Calu3 (cell line): ENCODE measurements at places on chromosomes 5 and 9. TPM values are rescaled to one million over a fixed set of nuclear protein-coding genes. Genes with fewer than 3 reads are reported as not detected.

DNA sequence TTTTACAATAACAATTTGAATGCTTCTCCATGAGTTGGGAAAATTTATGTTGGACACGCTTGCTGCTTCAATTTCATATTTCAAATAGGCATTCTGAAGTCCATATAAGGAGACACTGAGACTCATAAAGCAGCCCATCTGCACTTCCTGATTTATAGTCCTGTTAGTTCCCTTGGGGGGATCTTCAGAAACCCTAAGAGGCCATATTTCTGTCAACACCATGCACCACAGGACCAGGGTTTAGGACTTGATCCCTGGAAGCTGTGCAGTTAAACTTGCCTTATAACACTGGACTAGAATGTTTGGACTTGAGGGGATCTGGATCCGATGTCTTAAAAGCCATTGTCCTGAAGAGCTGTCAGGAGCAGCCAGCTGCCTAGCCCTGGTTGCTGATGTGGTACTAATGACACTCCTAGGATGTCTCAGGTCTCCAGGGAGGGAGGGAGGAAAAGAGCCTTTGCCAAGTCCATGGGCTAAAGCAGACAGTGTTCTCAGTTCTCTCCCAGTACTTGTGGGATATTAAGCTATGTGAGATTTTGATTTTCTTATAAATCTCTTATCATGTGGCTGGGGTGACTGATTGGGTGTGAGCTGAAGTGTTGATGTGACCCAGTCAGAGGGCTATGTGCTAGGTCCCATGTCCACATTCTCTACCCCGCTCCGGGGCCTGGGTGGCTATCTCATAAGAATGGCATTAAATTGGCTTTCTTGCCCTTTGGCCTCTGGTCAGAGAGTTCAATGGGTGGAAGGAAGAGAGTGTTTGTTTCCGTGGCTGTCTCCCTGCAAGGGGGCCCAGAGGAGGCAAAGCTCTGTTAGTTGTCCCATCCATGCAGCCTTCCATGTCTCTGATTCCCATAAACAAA is 399.8 kb downstream of the OSTF1 start:
- H3K4me3 ChIP-seq: no peak overlapping the region
- H3K27me3 ChIP-seq: peaks cover 35% of the 10 kb centered on the region
- no peaks in the 10 kb centered on the region for H3K4me1 ChIP-seq
- no peak for DNase-seq

DNA sequence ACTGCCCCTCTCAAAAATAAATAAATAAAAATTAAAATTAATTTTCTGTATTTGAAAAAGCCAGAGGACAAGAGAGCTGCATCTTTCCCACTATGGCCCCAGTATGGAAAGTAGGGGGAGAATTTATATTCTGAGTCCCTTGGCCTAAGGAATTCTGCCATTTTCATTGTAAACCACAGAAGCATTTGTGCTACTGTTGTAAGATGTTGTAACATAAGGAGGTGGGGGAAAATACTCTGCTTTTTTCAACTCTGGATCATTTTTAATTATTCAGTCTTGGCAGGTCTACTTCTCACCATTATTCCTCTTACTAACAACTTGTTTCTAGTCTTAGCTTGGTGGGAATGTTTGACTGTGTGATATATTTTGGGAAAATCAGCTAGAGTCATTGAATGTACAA is 52.3 kb upstream of the APC start:
- no peak overlapping the region for H3K4me3 ChIP-seq
- H3K4me1 ChIP-seq: no peaks in the 10 kb centered on the region
- H3K27me3 ChIP-seq: peaks cover 51% of the 10 kb centered on the region
- no peak for DNase-seq
- H3K27ac ChIP-seq: no peak overlapping the region

DNA sequence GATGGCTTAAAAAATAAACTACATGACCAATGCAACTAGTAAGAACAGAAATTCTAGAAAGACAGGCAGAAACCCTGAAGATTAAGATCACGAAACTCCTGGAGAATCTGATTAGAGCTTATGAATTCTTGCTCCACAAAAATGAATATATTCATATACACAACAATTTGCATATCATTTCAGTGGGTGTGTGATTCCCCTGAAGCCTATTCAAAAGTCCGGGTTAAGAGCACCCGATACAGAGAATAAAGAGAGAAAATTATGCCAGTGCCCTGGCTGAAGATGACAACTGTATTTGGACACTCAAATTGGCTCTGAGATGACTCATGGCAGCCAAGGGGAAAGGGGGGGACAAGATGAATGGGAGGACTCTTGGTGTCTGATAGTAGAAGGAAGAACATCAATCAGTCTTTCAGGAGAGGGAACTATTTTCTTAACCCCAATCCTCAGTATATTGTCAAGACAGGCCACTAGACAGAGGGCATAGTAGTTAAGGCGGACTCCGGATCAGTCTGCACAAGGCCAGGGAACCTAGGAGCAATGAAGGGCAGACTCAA is 6.0 kb downstream of the TMOD1 start:
- DNase-seq: no peak
- H3K4me3 ChIP-seq: no peak overlapping the region
- H3K36me3 ChIP-seq: peaks cover 6% of the 10 kb centered on the region
- H3K27ac ChIP-seq: no peak overlapping the region

The C7 gene
- total RNA-seq: not detected in 2 replicates

DNA sequence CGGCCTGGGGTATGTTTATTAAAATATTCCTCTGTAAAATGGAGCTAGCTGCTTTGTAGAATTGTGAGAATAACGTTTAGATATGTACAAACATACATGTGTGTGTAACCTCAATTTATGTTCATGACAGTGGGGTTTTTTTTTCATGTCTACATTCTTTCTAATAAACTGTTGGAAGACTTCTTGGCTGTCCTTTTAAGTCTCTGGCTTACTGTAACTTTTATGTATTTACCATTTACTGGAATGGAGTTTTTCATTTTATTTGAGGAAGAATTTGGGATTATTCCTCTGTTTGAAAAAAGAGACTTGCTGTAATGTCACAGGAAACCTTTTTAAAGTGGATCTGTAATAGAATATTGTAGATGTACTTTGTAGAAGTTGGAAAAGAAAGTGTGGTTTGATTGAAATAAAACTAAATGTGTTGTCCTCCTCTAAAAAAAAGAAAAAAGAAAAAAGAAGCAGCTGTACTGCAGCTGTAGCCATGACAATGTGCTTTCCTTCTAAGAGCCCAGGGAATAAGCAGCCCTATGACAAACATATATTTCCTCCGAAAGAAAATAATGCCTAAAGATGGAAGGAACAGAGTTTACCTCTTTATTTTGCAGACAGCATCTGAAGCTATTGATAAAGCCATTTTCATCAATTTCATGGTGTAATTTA is 71.2 kb upstream of the FREM1 start:
- DNase-seq: no peak
- no peaks in the 10 kb centered on the region for H3K27me3 ChIP-seq
- no peak overlapping the region for H3K27ac ChIP-seq
- no peak overlapping the region for H3K4me3 ChIP-seq
- H3K36me3 ChIP-seq: no peaks in the 10 kb centered on the region
- no peaks in the 10 kb centered on the region for H3K4me1 ChIP-seq

The LCN9 gene
- not detected in 2 replicates for total RNA-seq

DNA sequence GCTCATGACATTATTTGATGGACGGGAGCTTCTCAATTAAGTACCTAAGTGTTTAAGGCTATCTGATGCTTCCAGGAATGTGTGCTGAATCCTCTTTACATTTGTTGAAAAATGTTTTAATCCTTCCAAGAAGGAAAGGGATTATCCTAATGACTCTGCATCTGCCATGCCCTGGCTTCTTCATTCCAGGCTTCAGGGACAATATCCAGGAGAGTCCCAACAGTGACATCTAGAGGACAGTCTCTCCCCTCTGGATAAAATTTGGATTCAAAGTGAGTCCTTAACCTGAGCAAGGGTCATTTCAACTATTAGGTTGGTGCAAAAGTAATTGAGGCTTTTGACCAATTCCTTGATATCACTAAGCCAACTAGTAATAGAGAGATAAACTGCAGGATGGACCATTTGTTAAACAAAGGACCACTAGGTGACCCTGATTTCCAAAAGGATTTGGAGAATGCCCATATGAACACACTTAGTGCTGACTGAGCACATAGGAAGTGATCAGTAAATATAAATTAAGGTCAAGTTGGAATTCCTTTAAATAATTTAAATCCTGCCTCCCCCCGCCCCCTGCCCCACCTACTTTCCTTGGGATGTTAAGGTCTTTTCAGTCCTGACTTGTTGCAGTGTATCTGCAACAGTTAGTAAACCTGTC is 19.1 kb downstream of the TNFSF8 start:
- H3K36me3 ChIP-seq: peaks cover 10% of the 10 kb centered on the region
- no peak overlapping the region for H3K4me3 ChIP-seq
- peaks cover 29% of the 10 kb centered on the region for H3K4me1 ChIP-seq

GRCh38 chr5:118984602-118985001 is 3.7 kb downstream of the DTWD2 start:
- no peak for DNase-seq
- peaks cover 41% of the 10 kb centered on the region for H3K4me1 ChIP-seq
- H3K27ac ChIP-seq: no peak overlapping the region
- no peaks in the 10 kb centered on the region for H3K27me3 ChIP-seq

The SPATA31A3 gene
- total RNA-seq: not detected in 2 replicates

The SLC6A19 gene
- total RNA-seq: not detected in 2 replicates

- H3K4me3 ChIP-seq: peak overlapping the region; percentile 14
- H3K27ac ChIP-seq: peak overlapping the region; percentile 83
- no peaks in the 10 kb centered on the region for H3K27me3 ChIP-seq
- H3K36me3 ChIP-seq: no peaks in the 10 kb centered on the region
- peak; percentile 67 for DNase-seq
Observed at GRCh38 chr9:112012026-112012902, 115.7 kb downstream of the UGCG start.

DNA sequence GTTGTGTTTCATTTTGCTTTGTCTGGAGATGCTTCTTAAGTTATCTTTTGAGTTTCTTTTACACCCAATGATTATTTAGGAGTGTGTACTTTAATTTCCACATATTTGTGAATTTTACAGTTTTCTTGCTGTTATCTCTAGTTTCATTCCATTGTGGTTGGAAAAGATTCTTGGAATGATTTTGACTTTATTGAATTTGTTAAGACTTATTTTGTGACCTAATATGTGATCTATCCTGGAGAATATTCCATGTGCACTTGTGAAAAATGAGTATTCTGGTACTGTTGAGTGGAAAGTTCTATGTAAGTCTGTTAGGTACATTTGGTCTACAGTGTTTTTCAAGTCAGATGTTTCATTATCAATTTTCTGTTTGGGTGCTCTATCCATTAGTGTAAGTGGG is 24.4 kb upstream of the GRAMD2B start:
- no peaks in the 10 kb centered on the region for H3K27me3 ChIP-seq
- H3K36me3 ChIP-seq: no peaks in the 10 kb centered on the region
- H3K4me3 ChIP-seq: no peak overlapping the region
- no peak for DNase-seq

DNA sequence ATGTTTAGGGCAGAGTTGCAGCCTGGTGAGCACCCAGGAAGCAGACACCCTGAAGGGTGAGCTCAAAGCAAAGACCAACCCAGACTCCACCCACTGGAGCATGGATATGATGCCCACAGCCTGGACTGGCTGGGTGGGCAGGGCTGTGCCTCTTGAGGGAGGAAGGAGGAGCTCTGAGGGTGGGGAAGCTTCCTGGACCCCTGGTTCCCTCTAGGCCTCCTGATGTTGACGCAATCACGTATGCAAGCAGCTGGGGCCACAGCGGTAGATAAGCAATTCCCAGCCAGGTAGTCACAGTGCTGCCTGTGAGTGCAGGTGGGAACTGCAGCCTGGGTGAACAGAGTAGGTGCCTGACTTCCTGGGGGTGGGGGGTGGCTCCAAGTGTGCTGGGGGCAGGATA is 271.5 kb downstream of the CDK5RAP2 start:
- H3K27me3 ChIP-seq: peaks cover 26% of the 10 kb centered on the region
- no peak for DNase-seq
- H3K4me1 ChIP-seq: no peaks in the 10 kb centered on the region
- no peak overlapping the region for H3K27ac ChIP-seq

DNA sequence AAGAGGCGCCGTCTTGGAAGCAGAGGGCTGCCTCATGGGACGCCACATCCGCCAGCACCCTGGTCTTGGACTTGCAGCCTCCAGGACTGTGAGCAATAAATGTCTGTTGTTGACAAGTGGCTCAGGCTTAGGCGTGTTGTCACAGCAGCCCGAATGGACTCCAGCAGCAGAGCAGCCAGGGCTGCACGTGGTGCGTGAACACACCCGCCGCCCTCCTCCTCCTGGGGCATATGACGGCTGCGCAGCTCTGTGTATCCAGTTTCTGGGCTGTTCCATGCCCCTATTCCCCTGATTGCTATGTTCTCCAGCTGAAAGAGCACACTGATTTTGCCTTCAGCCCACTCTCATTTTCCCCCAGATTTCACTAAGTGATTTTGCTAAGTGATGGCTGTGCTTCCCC is 36.0 kb upstream of the CLPTM1L start:
- no peak for DNase-seq
- H3K4me3 ChIP-seq: no peak overlapping the region
- H3K36me3 ChIP-seq: peaks cover under 1% of the 10 kb centered on the region
- H3K27me3 ChIP-seq: peaks cover 46% of the 10 kb centered on the region
- H3K4me1 ChIP-seq: no peaks in the 10 kb centered on the region

- DNase-seq: peak; percentile 43
- H3K36me3 ChIP-seq: peaks cover 5% of the 10 kb centered on the region
- H3K4me1 ChIP-seq: peaks cover 29% of the 10 kb centered on the region
Observed at GRCh38 chr5:176693477-176693851, 46.2 kb downstream of the TSPAN17 start.

The IL3 gene
- total RNA-seq: not detected in 2 replicates

GRCh38 chr5:141597814-141598213 is 21.0 kb downstream of the DIAPH1 start:
- no peak for DNase-seq
- H3K27ac ChIP-seq: peak overlapping the region; percentile 79
- H3K4me1 ChIP-seq: peaks cover 40% of the 10 kb centered on the region
- no peak overlapping the region for H3K4me3 ChIP-seq
- H3K27me3 ChIP-seq: no peaks in the 10 kb centered on the region
- H3K36me3 ChIP-seq: peaks cover 7% of the 10 kb centered on the region

DNA sequence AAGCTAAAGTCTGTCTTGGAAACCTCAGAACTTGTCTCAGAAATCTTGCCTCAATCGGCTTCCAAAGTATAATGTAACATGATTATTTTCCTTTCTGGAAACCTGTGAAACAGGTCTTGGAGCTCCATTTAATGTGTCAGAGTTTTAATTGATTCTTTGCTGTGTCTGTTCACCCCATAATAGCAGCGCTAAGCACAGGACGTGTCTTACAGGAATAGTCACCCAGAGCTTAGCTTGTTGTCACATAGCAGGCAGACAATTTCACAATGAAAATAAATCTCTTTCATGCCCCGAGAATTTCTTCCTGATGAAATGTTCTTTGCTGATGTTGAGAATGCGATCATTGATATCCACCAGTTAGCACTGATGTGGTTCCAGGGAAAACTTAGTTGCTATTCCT is 40.2 kb upstream of the PTPN3 start:
- no peaks in the 10 kb centered on the region for H3K36me3 ChIP-seq
- no peak overlapping the region for H3K27ac ChIP-seq
- peaks cover 11% of the 10 kb centered on the region for H3K27me3 ChIP-seq
